ENCODE measurements at places on chromosomes 5 and 9. TPM values are rescaled to one million over a fixed set of nuclear protein-coding genes. Genes with fewer than 3 reads are reported as not detected.

- no peak for DNase-seq
Measured at GRCh38 chr5:131545845-131546244, 89.2 kb downstream of the RAPGEF6 start.

GRCh38 chr5:178387856-178388190 lies 155.2 kb upstream of the PHYKPL start:
- no peak for DNase-seq

DNA sequence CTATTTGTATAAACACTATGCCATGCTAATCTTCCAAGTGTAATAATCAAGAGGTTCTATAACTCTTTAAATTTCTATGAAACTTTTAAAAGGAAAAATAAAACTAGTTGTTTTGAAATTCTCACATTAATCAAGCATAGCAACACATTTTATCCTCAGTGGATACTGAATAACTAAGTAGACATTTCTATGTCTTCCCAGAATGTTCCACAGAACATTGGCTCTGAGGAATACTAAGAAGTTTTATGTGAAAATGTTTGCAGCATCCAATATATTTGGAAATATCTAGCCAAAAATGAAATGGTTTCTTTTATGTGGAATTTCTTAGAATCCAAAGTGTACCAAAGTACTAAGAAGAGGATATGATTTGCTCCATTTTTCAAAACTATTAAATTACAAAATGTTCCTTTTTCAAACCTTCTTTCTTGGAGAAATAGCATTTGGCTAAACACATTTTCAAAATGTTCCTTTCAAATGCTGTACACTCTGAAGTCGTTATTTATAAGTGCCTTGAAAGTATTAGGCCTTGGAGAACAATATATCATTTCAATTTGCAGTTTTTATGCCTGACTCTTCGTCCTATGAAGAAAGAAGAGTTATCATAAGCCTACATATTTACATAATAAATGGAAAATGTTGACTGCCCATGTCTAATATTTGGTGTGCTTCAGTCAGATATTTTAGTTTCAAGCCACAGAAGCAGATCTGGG lies 175.6 kb upstream of the COX7C start:
- no peak for DNase-seq

DNA sequence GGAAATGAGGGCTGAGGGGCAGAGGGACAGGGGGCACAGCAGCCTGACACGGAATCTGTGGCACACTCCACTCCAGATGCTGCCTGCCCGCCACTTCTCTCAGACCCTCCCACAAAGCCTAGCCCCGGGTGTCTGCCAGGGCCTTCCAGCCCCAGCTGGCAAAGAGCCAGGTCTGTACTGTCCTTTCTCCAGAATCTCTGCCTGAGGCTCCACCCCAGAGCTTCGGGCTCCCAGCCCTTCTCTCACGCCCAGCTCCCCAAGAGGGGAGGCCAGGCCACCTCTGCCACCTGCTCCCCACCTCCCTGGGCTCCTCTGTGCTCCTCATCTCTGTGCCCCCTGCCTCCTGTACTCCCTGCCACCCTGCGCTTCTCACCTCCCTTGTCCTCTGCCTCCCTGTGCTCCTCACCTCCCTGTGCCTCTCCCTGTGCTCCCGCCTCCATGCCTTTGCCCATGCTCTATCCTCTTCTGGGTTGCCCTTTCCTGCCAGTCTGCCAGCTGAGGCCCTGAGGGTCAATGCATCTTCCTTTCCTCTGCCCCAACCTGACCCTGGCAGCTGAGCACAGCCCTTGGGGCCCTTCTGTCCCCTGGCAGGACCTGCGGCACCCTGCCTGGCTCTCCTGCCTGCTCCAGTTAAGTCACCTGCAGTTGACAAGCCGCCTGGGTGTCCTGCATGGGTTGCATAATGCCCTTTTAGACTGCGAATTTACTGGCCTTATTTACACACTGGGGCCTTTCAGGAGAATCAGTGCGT lies 36.4 kb downstream of the RASGEF1C start:
- DNase-seq, result no peak

DNA sequence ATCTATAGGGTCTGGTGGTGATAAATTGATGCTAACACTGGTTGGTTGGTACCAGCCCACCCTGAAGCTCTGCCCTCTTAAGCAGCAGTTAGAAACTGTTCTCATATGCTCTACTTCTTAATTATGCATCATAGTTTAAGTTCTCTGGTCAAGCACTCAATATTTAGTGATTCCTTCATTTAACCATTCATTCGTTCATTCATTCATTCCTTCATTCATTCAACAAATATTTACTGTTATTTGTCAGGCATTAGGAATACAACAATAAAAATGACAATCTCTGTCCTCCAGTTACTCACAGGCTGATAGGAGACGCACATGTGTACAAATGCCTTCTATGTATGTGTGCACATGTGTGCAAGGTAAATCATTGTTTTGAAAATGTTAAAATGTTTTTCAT lies 54.6 kb downstream of the TRIM32 start:
- no peak for DNase-seq

The PLPPR1 gene
- 1.5 TPM for total RNA-seq

The ANKDD1B gene
- 1.6 TPM for total RNA-seq

DNA sequence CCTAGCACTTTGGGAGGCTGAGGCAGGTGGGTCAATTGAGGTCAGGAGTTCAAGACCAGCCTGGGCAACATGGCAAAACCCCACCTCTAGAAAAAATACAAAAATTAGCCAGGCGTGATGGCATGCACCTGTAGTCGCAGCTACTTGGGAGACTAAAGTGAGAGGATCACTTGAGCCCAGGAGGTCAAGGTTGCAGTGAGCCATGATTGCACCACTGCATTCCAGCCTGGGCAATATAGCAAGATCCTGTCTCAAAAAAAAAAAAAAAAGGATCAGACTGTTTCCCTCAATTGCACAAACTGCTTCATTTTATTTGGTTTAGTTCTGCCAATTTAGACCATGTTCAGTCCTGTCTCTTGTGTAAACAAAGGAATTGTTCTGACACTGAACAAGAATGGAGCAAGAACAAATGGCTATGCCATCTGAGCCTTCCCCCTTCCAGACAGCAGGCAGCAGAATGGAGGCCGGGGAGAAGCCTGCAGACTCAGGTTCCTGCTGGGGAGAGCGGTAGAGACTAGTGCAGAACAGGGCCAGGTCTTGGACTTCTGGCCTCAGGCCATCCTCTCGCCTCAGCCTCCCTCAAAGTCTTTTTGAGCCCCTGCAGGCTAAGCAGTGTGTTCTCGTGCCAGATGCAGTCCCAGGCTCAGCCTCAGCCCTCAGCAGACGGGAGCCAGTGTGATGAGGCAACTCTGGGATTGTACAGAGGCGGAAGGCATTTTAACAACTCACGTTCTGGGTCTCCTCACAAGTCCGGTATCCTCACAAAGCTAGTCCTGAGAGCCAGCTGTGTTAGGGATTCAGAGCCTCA lies 18.2 kb downstream of the HNRNPH1 start:
- no peak for DNase-seq

The PCDH12 gene
- 8.2 TPM for total RNA-seq

The PCDHGA8 gene
- 3.3 TPM for total RNA-seq

The ZNF454 gene
- total RNA-seq, result 4.2 TPM

- DNase-seq, result no peak
Measured at GRCh38 chr5:168706655-168707069, 127.5 kb upstream of the PANK3 start.

The DAB2 gene
- 103 TPM for total RNA-seq

- DNase-seq, result no peak
Measured at GRCh38 chr5:153987301-153987700, 51.4 kb downstream of the FAM114A2 start.

The TMEM215 gene
- 0.39 TPM for total RNA-seq

GRCh38 chr9:92138157-92138959 lies 23.1 kb upstream of the SPTLC1 start:
- no peak for DNase-seq

DNA sequence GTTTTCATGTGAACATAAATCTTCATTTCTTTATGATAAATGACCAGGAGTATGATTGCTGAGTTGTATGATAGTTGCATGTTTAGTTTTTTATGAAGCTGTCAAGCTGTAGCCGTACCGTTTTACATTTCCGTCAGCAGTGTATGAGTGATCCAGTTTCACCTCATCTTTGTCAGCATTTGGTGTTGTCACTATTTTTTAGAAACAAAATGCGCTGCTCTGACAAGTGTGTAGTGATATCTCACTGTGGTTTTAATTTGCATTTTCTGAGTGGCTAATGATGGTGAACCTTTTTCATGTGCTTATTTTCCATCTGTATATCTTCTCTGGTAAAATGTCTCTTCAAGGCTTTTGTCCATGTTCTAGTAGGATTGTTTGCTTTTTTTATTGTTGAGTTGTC lies 6.7 kb upstream of the SPATA31D1 start:
- DNase-seq, result no peak

The SLIT3 gene
- total RNA-seq, result 42.4 TPM

- DNase-seq, result no peak
Measured at GRCh38 chr9:35277628-35278359, 116.0 kb downstream of the UNC13B start.

The SH3RF2 gene
- total RNA-seq, result 9.8 TPM

DNA sequence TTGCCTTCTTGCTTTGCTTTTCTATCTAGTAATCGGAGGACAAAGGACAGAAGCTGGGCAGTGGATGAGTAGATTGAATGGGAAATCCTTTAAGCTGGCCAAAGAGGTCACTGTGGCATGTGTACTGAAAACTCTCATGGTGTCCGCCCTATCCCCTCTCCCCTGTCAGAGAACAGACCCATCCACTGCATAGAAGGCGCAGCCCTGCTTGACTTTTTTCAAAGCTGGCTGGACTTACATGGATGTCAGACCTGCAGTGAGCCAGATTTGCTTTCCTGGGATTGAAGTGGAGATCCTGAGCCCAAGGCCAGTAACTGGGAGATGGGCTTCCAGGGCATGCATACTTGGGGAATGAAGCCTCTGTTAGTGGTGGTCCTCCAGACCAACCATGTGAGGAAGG lies 329.5 kb downstream of the TRPM3 start:
- DNase-seq, result no peak

All from skin of body (tissue), 3 donors.